HFFc6 (cell line): ENCODE measurements at places on chromosomes 6 and 20. TPM values are rescaled to one million over a fixed set of nuclear protein-coding genes. Genes with fewer than 3 reads are reported as not detected.
A peak's percentile ranks its signal among the peaks of the same experiment; 100 is the strongest.

- no peak overlapping the region for H3K4me3 ChIP-seq
- H3K27me3 ChIP-seq: peaks cover 3% of the 10 kb centered on the region; the same call in 1 of the 2 replicates
- H3K36me3 ChIP-seq: peaks cover under 1% of the 10 kb centered on the region; the same call in 1 of the 2 replicates
- H3K27ac ChIP-seq: no peak overlapping the region; the same call in 1 of the 2 replicates
- peaks cover 12% of the 10 kb centered on the region for H3K4me1 ChIP-seq
These were observed 9.4 kb upstream of the TMEM14A start for GRCh38 chr6:52661551-52661950.

GRCh38 chr6:31837369-31838113 lies 10.0 kb downstream of the HSPA1B start:
- H3K4me1 ChIP-seq: peaks cover 38% of the 10 kb centered on the region
- DNase-seq: no peak
- peaks cover 47% of the 10 kb centered on the region for H3K36me3 ChIP-seq
- peaks cover 24% of the 10 kb centered on the region for H3K27me3 ChIP-seq

DNA sequence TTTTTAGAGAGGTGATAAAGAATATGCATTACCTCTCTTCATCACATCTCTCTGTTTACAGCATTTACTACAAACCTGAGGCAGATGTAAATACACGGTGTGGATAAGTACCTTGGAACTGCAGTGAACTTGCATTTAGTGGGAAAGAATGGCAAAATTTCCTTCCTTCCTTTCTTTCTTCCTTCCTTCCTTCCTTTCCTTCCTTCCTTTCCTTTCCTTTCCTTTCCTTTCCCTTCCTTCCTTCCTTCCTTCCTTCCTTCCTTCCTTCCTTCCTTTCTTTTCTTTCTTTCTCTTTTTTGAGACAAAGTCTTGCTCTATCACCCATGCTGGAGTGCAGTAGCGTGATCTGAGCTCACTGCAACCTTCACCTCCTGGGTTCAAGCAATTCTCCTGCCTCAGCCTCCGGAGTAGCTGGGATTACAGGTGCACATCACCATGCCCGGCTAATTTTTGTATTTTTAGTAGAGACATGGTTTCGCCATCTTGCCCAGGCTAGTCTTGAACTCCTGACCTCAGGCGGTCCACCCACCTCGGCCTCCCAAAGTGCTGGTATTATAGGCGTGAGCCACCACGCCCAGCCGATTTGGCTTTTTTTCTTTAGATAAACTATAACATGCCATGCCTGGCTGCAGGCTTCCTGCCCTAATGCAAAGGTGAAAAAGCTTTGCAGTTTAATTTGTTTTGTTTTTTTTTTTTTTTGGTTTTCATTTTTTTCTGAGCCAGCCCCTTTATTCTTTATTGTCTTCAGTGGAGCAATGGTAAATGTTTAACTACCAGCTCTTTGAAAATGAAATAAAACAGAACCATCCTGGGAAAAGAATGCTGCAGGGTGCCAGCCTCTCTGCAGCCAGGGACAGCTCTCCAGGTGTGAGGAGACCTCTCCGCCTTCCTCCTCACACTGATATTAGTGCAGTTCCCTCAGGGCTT lies 64.2 kb upstream of the NEDD9 start:
- H3K27me3 ChIP-seq: peaks cover 2% of the 10 kb centered on the region
- no peak for DNase-seq
- H3K4me3 ChIP-seq: no peak overlapping the region
- no peak overlapping the region for H3K27ac ChIP-seq
- H3K36me3 ChIP-seq: peaks cover 13% of the 10 kb centered on the region
- H3K4me1 ChIP-seq: peaks cover 9% of the 10 kb centered on the region

GRCh38 chr6:151722342-151722741 lies 85.1 kb upstream of the ESR1 start:
- H3K4me1 ChIP-seq: no peaks in the 10 kb centered on the region; the same call in 1 of the 2 replicates
- no peak for DNase-seq
- no peaks in the 10 kb centered on the region for H3K36me3 ChIP-seq
- H3K4me3 ChIP-seq: no peak overlapping the region
- peaks cover 2% of the 10 kb centered on the region; the same call in 1 of the 2 replicates for H3K27me3 ChIP-seq

DNA sequence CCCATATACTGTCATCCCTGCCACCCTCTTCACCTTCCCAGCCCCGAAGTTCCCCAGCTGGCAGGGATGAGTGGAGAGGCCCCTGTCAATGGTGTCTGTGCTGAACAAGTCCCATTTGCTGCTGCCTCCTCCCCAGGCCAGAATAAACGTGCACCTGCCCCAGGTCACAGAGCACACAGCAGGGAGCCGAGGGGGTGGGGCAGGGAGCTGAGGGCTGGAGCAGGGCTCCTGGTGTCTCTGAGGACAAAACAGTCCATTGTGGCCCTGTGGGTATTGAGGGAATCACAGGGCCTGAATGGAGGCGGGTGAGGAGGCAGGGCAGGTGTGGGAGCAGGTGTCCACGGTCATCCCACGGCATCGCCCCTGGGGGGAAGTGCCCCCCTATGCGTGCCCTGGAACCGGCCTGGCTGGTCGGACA lies 55.8 kb downstream of the SNAI1 start:
- DNase-seq: no peak
- no peak overlapping the region for H3K27ac ChIP-seq
- H3K27me3 ChIP-seq: peaks cover 1% of the 10 kb centered on the region
- peaks cover 22% of the 10 kb centered on the region for H3K4me1 ChIP-seq

DNA sequence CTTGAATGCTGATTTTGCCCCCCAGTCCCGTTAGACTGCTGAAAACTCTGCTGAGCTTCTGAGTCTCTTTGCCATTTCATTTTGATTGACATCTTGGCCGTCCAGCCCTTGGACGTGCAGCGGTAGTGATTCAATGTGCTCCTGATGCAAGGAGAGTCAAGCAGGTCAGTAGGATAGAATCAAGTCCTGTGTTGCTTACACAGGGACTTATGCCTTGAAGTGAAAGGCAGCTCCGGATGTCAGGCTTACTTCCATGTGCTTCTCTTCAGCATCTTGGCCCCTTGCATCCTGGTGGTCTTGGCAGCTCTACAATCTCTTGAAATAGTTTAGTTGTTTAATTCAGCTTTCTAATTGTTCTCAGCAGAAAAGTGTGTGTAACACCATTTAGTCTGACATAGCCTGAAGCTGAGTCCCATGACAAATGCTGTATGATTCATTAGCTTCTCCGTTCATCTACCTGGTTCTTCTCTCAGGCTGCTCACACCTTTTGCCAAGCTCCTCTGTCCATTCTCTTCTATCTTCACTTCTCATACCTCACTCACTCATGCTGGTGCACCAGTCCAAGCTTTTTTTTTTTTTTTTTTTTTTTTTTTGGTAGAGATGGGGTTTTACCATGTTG lies 76.0 kb downstream of the EZR start:
- peaks cover 16% of the 10 kb centered on the region for H3K4me1 ChIP-seq
- no peak overlapping the region for H3K4me3 ChIP-seq
- H3K27ac ChIP-seq: no peak overlapping the region

GRCh38 chr6:18352001-18352400 lies 35.1 kb upstream of the RNF144B start:
- peaks cover 20% of the 10 kb centered on the region for H3K4me1 ChIP-seq
- H3K4me3 ChIP-seq: no peak overlapping the region
- no peaks in the 10 kb centered on the region; the same call in 1 of the 2 replicates for H3K36me3 ChIP-seq

DNA sequence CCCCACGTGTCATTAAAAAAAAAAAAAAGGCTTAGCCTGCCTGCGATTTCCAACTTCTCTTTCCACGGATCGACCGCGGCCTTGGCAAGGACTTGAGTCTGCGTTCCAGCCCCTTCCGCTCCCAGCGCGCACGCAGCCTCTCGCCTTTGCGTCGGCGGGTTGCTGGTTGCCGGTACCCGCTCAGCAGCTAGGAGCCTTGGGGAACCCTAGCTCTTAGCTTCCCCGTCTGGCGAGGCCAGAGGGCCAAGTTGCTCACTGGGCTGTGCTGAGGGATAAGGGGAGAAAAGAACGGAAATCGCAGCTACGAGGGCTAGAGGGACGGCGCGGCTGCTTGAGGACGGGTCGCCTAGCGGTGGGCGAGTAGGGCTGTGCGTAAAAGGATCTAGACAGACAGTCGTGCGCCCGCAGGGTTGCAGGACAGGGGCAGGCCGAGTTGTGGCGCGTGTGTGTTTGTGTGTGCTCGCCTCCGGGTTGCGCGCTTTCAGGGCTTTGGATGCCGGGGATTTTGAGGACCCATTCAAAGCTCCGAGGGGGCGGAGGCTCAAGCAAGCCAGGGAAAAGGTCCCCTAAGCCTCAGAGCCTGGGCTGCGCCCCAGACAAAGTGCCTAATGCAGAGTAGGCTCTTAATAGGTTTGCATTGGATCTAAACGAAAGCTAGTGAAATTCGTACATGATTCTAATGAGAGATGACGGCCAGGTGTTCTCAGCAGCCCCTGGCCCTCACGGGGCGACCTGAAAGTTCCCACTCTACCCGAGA lies 40.5 kb upstream of the OSTM1 start:
- peaks cover 43% of the 10 kb centered on the region for H3K4me1 ChIP-seq
- H3K36me3 ChIP-seq: peaks cover 5% of the 10 kb centered on the region; the same call in 1 of the 2 replicates
- H3K4me3 ChIP-seq: peak overlapping the region; percentile 87
- H3K27ac ChIP-seq: no peak overlapping the region
- peak; percentile 24 for DNase-seq

- H3K27ac ChIP-seq: no peak overlapping the region
- no peak for DNase-seq
- peaks cover 6% of the 10 kb centered on the region; the same call in 1 of the 2 replicates for H3K36me3 ChIP-seq
- no peak overlapping the region for H3K4me3 ChIP-seq
- H3K4me1 ChIP-seq: peaks cover 24% of the 10 kb centered on the region
These were observed 164.2 kb downstream of the ADAT2 start for GRCh38 chr6:143286251-143286795.

DNA sequence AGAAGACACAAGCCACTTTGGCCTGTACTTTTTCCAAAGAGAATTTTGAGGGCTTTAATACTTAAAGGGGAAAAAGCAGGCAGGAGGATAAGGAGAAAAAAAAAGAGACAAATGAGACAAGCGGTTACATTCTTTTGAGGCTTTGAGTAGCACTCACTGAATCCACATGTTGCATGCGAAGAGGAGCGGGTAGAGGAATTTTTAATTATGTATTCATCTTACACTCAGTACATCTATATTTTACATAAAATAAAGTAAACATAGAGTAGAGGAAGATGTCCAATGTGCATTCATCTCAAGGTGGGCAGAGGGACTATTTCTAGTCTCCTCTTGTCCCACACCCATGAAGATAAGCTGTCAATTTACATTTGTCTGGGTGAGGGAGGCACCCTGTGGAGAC lies 266.9 kb downstream of the CD109 start:
- peaks cover 4% of the 10 kb centered on the region for H3K27me3 ChIP-seq
- no peaks in the 10 kb centered on the region for H3K4me1 ChIP-seq
- no peaks in the 10 kb centered on the region for H3K36me3 ChIP-seq
- H3K4me3 ChIP-seq: no peak overlapping the region
- no peak for DNase-seq

DNA sequence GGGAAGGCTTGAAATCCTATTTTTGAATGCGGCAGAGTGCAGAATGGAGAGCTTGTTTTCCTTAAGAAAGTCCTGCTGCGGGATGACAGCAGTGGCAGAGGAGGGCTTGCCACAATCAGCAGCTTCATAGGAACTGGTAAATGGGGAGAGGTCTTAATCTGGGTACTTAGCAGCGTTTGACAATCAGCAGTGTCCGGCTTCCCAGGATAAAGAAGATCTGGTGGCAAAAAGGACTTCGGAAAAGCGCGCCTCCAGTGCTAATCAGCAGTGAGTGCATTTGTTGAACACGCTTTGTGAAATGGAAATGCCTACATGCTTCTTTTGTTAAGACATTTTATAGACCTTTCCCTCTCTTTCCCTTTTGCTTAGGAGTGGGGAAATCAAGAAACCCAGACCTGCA lies 735.7 kb downstream of the QKI start:
- no peak for DNase-seq
- no peaks in the 10 kb centered on the region; the same call in 1 of the 2 replicates for H3K36me3 ChIP-seq
- H3K27ac ChIP-seq: no peak overlapping the region
- H3K4me3 ChIP-seq: no peak overlapping the region
- H3K4me1 ChIP-seq: no peaks in the 10 kb centered on the region

The MARCKS gene
- 162 to 205 TPM (median 185 TPM) in 3 replicates for total RNA-seq

The TINAG gene
- not detected in 3 replicates for total RNA-seq

The BNIP5 gene
- total RNA-seq: not detected in 3 replicates

The TBPL1 gene
- total RNA-seq: 29.1 to 40.4 TPM (median 40.2 TPM) in 3 replicates

The RNF146 gene
- 22.6 to 25.4 TPM (median 23.4 TPM) in 3 replicates for total RNA-seq
